Left renal pelvis (tissue), 4 donors: ENCODE measurements at places on chromosomes 1 and 21. TPM values are rescaled to one million over a fixed set of nuclear protein-coding genes. Genes with fewer than 3 reads are reported as not detected.

CNR2 gene
- polyA plus RNA-seq, result 0.07 TPM

GRCh38 chr1:45051005-45051772 is 39.1 kb downstream of the UROD start:
- no peak for DNase-seq

GRCh38 chr1:104973516-104973915 is 1223.8 kb downstream of the AMY1C start:
- DNase-seq, result no peak

AMY1A gene
- polyA plus RNA-seq, result 0.47 TPM

DNA sequence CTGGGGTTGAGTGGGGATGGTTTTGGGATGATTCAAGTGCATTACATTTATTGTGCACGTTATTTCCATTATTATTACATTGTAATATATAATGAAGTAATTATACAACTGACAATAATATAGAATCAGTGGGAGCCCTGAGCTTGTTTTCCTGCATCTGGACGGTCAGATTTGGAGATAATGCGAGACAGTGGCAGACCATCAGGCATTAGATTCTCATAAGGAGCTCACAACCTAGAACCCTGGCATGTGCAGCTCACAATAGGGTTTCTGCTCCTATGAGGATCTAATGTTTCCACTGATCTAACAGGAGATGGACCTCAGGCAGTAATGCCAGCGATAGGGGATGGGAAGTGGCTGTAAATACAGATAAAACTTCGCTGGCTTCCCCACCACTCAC is 77.9 kb upstream of the LRRC53 start:
- DNase-seq, result no peak

DNA sequence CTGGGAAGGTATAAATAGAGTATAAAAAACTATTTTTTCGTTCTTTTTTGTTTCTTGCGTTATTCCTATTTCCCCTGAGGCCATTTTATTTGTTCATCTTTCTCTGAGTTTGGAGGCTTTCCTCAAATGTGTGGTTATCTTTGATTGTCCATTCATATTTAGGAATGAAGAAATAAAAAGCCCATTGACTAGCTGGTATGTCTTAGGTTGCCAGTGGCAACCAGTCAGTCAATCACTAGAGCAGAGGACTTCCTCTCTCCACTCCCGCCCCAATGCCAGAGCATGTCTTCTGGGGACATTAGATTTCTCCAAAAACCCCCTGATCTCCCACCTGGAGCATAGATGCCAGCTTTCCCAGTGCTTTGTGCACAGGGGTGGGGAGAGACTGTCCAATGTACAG is 20.7 kb upstream of the FOXE3 start:
- no peak for DNase-seq

DNA sequence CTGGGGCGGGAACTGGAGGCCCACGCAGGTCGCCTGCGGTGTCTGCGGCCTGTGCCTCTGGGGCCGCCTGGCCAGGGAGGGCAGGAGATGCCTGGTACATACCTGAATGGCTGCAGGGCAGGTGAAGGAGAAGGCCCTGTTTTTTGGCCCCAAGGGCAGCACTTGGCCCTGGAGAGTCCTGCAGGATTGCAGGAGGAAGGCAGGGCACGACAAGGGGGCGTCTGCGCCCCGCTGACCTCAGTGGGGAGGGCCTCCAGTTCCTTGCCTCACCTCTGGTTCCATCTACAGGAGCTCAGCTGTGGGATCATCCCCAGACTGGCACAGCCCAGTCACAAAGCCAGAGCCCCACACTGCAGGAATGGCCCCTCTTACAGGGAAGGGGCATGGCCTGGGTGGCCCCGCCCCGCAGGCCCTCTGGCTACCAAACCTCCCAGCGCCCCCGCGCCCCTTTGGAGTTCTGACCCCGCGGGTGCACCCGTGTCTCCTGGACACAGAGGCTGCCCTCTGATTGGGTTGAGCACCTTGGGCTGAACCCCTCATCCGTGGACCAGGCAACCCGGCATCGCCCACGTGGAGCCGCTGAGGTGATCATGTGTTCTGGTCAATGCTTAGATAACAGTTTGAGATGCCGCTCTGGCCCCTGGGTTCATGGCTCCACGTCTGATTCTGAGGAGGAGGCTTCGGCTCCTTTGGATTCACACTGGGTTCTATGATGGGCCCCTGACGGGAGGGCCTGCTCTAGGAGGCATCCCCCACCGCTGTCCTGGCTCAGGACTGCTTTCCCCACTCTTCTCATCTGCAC is 1.3 kb upstream of the PEX10 start:
- DNase-seq, result no peak

GRCh38 chr1:81493102-81493869 is 307.4 kb upstream of the ADGRL2 start:
- no peak for DNase-seq

DNA sequence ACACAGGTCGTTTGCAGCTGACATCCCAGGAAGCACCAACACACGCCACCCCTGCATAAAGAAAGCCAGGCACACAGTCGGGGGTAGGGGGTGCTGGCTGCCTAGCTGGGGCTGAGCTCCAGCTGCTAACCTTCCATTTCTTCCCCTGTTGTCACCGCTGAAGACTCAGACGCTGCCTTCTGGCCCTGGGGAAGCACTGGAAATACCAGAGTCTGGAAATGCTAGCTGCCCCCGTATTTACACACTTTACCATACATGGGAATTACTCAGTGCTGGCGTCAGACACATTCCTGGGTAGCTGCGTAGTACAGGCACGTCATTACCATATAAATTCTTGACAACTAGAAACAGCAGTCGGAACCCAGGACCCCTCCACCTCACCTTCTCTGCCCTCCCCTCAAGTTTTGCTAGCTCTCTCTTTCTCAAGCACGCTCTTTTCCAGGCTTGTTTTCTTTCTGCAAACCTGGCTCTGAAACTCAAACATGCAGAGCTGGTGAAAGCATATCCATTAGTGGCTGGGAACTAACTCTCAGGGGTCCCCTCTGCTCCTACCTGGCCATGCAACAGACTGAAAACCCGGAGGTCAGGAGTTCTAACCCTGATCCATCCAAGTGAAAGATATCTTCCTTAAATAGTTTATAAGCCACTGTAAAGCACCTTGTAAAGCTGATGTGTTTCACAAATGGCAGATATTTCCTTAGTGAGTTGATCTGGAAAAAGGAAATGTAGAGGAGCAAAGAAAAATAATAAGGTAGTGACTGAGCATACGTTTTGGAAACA is 3.3 kb downstream of the CSRP1 start:
- no peak for DNase-seq
